ENCODE measurements at places on chromosomes 3 and 15. TPM values are rescaled to one million over a fixed set of nuclear protein-coding genes. Genes with fewer than 3 reads are reported as not detected.

DNA sequence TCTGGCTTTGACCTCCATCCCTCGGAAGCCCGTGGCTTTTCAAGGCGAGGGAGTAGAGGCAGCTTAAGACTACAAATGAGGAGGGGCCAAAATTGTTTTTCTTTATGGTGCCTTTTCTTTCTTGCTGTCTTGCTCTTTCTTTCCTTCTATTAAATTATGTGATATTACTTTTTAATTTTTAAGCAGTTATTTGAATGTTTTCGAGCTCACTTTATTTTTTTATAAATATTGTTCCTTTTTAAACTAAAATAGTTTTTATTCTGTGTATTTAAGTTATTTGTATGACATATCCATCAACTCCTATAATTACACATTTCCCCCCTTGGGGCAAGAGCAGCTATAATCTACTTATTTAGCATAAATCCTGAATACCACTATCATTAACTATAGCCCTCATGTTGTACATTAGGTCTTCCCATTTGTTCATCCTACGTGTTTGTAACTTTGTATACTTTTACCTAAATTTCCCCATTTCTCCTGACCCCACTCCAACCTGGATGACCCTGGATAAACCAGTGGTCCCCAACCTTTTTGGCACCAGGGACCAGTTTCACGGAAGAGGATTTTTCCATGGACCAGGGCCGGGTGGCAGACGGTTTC, 622 bp upstream of the PLSCR1 start:
- no peak for DNase-seq

GRCh38 chr3:185656321-185656840, 70.3 kb downstream of the SENP2 start:
- peak; percentile 76 for DNase-seq

DNA sequence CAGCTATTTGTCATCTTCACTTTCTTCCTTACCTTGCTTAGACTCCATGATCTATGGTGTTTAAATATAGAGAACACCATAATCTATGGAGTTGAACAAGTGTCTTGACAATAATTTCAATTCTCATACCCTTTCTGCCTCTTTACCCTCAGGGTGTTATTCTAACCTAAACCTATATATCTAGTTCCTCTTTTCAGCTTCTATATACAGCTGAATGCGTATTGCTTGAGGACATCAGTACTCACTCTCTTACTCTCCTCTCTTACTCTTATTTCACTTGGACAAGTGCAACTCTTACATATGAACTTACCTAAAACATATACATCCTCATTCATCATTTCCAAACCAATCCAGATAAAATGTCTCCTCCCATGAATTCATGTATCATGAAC, 187.1 kb downstream of the RAP2B start:
- no peak for DNase-seq

GRCh38 chr3:190644766-190645165, 130.9 kb downstream of the IL1RAP start:
- DNase-seq = no peak

- DNase-seq = peak; percentile 46
Observed at GRCh38 chr3:67381667-67382272, 272.6 kb downstream of the SUCLG2 start.

- no peak for DNase-seq
Observed at GRCh38 chr3:18019161-18019495, 276.7 kb upstream of the TBC1D5 start.

- DNase-seq = no peak
Observed at GRCh38 chr15:94135486-94136147, 95.7 kb upstream of the MCTP2 start.

DNA sequence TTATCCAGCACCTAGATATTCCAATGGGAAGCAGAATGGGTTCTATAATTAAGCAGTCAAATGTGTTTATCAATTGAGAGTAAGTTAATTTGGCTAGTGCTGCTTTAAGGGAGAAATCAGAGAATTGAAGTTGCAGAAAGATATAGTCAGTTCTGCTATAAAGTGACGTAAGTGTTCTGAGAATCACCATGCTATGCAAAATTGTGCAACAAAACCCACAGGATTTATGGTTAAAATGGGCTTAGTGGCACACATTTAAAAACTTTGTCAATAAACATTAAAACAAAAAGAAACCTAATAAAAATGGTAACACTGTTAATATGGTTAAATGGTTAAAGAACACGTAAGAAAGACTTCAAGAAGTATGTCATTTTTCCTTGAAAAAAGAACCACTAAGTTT, 74.5 kb downstream of the TMEM108 start:
- no peak for DNase-seq

Gene VGLL3
- total RNA-seq = 54.3 TPM

Gene GOLGA8K
- not detected for total RNA-seq

Gene PLA2G4E
- total RNA-seq = not detected

Gene CATSPER2
- 7.6 TPM for total RNA-seq

Gene FAM98B
- total RNA-seq = 12.1 TPM

Gene AGTR1
- 38.5 TPM for total RNA-seq

Gene SPINK8
- not detected for total RNA-seq

Data from tibial nerve (tissue), 4 donors.